Anterior cingulate cortex (tissue), 58 donors: ENCODE measurements at places on chromosomes 7 and 10.

- peak; percentile 75 for DNase-seq
Observed at GRCh38 chr7:37448636-37449361, at the start of gene ELMO1. Gene ELMO1, minus strand, starts transcription at chr7:37448864. Its CDS starts 106,174 bp downstream, at chr7:37342690.

- DNase-seq = no peak
Observed at GRCh38 chr7:107592361-107593024, 12.4 kb downstream of the BCAP29 start.

DNA sequence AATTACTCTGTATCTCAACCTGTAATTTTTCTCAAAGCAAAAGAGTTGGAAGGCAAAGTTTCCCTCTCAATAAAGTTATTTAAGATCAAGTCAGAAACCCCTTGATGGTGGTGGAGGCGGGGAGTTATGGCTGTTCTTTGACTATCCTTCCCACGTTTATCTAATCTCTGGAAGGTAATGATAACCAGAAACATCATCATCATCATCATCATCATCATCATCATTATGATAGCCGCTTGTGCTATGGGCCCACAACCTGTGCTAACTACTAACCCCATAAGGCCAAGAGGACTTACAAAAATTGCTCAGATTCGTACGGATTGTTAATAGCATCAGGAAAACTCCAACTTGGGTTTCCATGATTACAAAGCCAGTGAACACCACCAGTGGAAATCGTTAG lies 502.3 kb downstream of the SH2D4B start:
- DNase-seq = no peak

DNA sequence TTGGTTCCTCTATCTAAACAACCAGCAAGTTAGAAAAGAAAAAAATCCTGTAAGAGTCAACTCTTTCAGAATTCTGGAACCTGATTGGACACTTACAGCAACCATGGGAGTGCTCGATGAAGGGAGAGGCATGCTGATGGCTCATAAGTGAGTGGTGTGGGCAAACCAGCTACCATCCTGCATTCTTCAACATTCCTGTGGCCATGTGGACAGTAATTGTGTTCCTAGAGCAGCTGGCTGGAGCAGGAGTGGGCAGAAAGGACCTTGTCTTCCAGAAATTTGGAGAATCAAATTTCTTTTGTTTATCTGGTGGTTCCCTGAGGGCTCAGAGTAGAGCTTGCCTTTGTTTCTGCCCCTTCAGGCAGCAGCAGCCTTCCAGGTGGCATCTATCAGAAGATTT lies 22.5 kb upstream of the MYL7 start:
- no peak for DNase-seq

DNA sequence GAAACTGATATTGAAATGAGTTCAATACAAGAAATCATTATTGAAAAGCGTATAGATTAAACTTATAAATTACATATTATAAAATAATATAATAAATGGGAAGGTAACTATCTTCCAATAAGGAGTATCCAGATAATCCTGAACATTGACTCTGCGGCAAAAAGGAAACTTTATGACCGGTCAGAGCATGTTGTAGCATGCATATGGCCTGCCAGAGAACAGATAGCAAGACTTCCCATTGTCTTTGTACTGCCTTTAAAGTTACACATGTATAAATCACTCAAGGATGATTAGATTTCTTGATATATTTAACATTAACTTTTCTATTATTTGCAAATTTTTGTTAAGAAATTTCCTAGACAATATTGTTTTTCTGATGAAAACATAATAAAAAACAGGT lies 56.2 kb upstream of the ETV1 start:
- no peak for DNase-seq

DNA sequence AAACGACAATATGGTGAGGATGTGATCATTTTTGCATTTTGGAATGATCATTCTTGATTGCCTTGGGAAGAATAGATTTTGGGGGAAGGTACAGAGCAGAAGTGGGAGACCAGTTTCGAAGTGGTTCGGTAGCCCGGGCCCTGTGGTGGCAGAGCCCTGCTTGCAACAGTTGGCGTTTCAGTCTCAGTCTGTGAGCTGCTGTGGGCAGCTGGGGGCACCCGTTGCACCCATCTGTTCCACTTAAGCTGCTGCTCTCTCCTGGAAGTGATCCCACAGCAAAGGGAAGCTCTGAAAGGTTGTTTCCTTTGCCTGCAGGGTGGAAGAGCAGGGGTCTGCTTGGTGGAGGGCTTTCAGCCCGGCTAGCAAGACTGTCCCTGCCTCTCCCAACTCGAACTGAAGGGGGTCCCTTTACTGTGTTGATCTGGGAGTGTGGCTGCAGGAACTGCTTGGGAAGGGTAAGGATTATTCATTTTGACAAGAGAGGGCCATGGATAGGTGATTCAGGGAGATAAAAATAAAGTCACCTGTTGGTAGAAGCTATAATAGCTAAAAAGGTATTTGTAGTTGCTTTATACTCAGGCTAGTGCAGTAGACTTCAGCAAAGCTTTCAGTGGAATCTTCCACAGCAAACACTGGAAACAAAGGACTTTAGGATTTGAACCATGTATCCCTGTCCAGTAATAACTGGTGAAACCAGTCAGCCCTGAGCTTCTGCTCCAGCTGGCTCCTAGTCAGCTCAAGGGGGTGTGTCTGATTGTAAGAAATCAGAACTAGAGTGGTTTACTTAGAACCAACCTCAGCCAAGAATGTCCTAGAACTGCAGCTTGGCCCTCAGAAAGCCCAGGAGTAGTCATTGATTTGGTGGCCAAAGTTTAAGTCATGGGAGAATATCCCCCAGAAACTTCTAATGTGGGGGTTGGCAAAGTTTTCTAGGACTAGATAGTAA lies 53.1 kb upstream of the PDCD4 start:
- no peak for DNase-seq
